ENCODE measurements at places on chromosomes 3 and 15. TPM values are rescaled to one million over a fixed set of nuclear protein-coding genes. Genes with fewer than 3 reads are reported as not detected.

DNA sequence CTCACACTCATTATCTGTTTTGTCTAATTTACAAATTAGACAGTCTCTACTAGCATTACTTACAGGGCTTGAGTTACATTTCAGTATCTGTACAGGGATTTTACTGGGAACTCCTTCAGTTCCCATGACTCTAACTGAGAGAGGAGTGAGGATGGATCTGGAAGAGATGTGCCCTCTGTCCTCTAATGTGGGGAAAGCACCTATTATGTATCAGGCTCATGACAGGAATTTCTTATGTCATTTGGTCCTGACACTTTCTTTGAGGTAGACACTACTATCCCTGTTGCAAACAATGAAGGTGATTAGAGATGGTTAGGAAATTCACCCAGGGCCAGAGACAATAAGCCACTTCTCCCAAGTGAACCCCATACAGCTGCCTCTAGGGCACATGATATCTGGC is 10.9 kb upstream of the NCKIPSD start:
- DNase-seq, result no peak

- no peak for DNase-seq
These were observed 569 bp upstream of the ALDH1A3 start for GRCh38 chr15:100879061-100879463.

The CHRNA3 gene
- total RNA-seq, result not detected

DNA sequence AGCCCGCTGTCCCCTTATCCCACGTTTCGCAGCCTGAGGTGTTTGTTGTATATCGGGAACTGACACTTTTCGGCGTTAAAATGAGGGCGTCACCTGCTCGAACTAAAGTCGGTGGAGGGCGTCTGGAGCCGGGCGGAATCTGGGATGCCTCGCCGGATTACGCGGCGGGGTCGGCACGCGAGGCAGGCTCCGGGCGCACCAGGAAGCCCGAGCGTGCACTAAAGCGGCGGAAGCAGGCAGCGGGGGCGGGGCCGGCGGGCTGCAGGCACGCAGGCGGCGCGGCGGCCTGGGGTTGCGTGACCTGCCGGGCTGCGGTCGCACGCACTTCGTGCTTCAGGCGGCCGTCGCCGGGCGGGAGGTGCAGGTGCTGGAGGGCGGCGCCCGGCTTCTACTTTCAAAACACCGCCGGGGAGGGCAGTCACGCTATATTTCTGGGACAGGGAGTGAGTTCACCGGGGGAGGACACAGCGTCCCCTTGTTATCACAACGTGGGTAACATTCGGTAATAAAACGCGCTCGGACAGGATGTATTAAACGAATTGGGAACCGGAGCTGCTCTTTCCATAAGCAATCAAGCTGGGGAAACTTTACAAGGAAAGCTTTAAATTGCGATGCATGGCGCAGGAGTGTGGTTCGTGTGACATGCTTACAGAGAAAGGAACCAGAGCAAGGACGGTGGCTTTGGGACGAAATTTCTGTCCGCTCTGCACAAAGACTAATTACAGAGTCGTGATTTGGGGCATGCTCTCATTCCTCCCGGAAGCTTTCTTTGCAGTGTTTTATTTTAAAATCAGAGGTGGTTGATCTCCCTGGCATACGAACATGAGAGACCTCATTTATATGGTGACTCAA is 9.1 kb upstream of the LEKR1 start:
- DNase-seq, result peak; percentile 84

DNA sequence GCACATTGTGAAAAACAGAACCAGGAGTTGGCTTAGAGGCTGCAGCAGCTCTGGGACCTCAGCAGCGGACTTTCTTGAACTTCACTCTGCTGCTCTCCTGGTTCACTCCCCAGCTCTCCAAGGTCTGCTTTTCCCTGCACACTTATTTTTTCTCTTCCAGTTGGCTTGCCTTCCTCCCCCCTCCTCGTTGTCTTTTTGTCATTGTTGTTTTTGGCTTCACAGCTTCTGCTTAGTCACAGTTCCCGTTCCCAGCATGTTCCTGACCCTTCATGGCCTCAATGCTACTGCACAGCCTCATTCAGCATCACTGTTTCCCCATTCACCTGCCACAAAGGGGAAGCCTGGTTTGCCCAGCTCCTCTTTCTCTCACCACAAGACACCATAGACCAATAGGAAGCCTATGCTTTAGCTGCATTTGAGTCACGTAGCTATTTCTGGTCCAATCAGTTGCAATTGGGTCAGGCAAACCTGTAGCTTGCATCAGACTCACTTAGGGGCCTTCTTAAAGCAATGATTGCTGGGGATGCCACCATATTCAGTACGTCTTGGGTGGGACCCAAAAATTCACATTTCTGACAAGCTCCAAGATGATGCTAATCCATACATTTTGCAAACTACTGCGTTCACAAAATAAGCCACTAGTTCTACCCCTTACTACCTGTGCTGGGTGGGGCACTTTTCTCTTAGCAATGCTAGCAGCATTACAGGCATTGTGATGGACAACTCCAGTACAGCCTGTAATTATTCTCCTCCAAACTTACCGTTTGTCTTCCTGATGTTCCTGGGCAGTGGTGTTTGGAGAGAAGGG is 7.8 kb upstream of the SUMF1 start:
- DNase-seq, result peak; percentile 44

- no peak for DNase-seq
These were observed 5.4 kb upstream of the TBC1D5 start for GRCh38 chr3:17747890-17748247.

- peak; percentile 32 for DNase-seq
These were observed 23.6 kb downstream of the HEG1 start for GRCh38 chr3:125032100-125032643.

GRCh38 chr3:124924741-124925140 is 9.8 kb downstream of the MUC13 start:
- DNase-seq, result no peak

The GOLGA8H gene
- total RNA-seq, result not detected

- no peak for DNase-seq
These were observed 80.5 kb upstream of the SLC24A5 start for GRCh38 chr15:48040166-48040817.

The NAA80 gene
- total RNA-seq, result 8.7 TPM

DNA sequence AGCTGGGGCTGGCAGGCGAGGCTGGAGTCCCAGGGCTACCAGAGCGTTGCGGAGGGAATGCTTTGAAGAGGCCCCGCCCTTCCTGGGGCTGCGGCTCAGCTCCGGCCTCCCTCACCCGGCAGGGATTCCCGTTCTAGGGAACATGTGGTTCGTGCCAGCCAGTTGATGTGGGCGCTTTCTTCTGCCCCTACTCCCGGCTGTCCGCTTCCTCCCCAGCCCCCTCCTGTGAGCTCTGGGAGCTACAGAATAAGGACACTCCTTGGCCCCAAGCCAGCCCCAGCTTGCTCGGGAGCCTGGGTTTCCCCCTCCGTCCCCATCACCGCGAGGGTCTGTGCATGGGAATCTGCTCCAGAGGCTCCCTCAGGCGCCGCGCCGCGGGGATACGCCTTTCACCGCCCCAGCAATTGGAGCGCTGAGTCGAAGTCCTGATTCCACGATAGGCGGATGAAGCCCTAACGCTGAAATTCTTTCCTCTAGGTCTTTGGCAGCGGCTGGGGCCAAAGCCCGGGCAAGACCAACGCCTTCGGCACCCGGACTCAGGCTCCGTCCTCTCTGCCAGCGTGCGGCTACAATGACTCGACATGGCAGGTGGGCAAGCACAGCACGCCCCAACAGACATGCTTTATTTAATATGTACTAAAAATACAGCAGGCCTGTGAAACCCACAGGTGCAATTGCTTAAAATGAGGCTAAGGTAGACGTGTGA is 69.5 kb downstream of the KLF15 start:
- DNase-seq, result peak; percentile 41

Measured in HFFc6 (cell line).